SHP77 treated with DMSO at 0.1 percent for 48 hours (cell line): ENCODE measurements at places on chromosomes 4 and X.

GRCh38 chr4:144399927-144400326 is 246.0 kb upstream of the HHIP start:
- peak; percentile 26 for DNase-seq

- no peak for DNase-seq
These were observed 615.0 kb downstream of the FAM133A start for GRCh38 chrX:94288972-94289371.

- no peak for DNase-seq
These were observed 66.3 kb downstream of the SRPX start for GRCh38 chrX:38154340-38154739.

- DNase-seq, result no peak
These were observed 28.6 kb downstream of the DCLK2 start for GRCh38 chr4:150106886-150107285.

DNA sequence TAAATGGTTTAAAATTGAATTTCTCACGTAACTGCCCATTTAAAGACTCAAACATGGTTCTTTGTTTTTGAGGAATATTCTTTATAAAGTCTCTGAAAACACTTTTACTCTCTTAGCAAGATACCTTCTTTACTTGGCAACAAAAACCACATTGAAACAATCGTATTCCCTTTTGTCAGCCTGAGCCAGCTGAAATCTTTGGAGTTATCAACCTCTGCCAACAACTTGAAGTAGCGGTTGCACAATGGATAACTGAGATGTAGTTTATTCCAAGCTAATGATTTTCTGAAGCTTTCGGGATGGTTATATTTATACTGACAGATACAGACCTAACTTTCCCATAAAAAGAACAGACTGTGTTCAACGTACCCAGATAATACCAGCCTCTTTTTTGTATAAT is 561.3 kb downstream of the IL1RAPL1 start:
- no peak for DNase-seq

GRCh38 chr4:149768477-149768876 is 47.2 kb downstream of the IQCM start:
- no peak for DNase-seq
